ENCODE measurements at places on chromosomes 7 and 10.

GRCh38 chr7:81162234-81162633 is 243.4 kb upstream of the SEMA3C start:
- DNase-seq = no peak

- DNase-seq = no peak
These were observed 87.2 kb downstream of the WIPF3 start for GRCh38 chr7:29893351-29893965.

GRCh38 chr7:5574770-5575269 is 151.2 kb upstream of the TNRC18 start:
- DNase-seq = no peak

- no peak for DNase-seq
These were observed 31.9 kb downstream of the EBF3 start for GRCh38 chr10:129932182-129932581.

All from stimulated activated CD8-positive, alpha-beta memory T cell treated with anti-CD3 and anti-CD28 coated beads, Interleukin-15, amount 100 ng/mL, for 4 hours (primary cell).